Breast epithelium (tissue), 4 donors: ENCODE measurements at places on chromosomes 1 and 21. TPM values are rescaled to one million over a fixed set of nuclear protein-coding genes. Genes with fewer than 3 reads are reported as not detected.

LAPTM5 gene
- total RNA-seq, result 70.1 TPM

TEDDM1 gene
- total RNA-seq, result not detected

F13B gene
- not detected for total RNA-seq

DNA sequence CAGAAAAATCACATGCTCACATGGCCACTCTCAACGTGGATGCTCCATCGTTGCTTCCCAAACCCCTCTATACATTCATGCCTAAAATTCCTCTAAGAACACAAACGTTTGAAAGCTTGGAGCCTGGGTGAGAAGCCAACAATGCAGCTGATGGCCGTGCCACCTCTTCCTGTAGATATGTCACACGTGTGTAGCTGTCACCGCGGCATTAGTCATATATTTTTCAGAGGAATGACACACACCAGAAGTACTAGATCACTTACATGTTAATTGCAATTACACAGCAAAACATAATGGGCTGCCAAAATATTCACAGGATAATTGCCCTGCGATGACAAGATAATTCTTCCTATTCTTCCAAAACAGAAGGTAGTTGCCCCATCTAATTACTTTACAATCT lies 112.7 kb upstream of the BACE2 start:
- DNase-seq, result no peak

DNA sequence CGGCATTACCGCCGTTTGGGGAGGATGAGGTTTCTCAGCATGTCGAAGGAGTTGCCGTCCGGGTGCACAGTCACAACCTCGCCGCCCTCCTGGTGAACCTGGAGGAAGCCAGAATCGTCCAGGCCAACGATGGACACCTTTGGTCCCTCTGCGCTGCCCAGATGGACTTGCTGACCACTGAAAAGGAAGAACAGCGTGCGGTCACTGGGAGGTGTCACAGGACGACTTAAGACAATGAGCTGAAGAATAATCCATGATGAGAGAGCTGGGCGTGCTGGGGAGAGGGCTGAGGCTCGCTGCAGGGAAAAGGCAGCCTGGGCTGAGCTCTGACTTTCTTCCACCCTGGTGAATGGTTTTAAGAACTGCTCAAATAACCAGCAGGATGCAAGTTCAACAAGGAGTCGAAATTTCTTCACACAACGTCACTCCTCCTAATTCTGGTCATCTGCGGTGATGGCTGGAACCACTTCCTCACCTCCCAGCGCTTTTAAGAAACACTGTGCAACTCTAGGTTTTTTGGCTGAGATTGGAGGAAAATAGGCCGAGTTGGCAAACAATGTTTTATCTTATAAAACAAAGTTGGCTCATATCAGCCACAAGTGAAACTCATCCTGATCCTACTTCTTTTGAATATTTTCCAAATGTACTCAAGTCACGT lies 55.5 kb downstream of the SIM2 start:
- no peak for DNase-seq

GRCh38 chr1:3352952-3353331 lies 101.5 kb upstream of the ARHGEF16 start:
- DNase-seq, result no peak

CHAF1B gene
- 1.6 TPM for total RNA-seq

GRCh38 chr1:184260382-184260781 lies 126.4 kb upstream of the C1orf21 start:
- no peak for DNase-seq

GRCh38 chr1:7315316-7315715 lies 455.8 kb upstream of the VAMP3 start:
- DNase-seq, result no peak

ACTN2 gene
- total RNA-seq, result not detected
